AML-193 (cell line): ENCODE measurements at places on chromosomes 3 and 15.

DNA sequence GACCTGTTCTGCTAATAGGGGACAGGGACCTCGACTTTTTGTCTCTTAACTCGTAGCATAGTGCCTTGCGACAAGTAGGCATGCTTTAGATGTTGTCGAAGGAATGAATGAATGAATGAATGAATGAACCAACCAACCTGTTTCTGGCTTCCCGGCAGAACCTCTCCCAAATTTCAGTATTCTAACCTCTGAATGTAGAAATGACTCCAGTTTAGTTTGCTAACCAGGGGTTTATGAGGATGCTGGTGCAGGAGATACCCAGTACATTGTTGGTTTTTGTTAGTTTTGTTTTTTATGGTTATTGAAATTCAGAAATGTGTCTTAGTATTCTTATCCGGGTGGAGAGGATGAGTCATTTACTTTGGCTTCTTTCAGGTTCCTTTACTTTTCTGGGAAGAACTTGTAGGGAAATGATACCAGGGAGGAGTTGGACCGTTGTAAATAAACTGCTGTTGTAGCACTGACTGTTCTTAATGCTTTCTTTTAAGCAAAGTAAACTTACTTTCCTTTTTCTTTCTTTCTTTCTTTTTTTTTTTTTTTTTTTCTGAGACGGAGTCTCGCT is 29.6 kb upstream of the EHHADH start:
- no peak for DNase-seq

- no peak for DNase-seq
Measured at GRCh38 chr3:185561374-185561943, 9.1 kb upstream of the LIPH start.

DNA sequence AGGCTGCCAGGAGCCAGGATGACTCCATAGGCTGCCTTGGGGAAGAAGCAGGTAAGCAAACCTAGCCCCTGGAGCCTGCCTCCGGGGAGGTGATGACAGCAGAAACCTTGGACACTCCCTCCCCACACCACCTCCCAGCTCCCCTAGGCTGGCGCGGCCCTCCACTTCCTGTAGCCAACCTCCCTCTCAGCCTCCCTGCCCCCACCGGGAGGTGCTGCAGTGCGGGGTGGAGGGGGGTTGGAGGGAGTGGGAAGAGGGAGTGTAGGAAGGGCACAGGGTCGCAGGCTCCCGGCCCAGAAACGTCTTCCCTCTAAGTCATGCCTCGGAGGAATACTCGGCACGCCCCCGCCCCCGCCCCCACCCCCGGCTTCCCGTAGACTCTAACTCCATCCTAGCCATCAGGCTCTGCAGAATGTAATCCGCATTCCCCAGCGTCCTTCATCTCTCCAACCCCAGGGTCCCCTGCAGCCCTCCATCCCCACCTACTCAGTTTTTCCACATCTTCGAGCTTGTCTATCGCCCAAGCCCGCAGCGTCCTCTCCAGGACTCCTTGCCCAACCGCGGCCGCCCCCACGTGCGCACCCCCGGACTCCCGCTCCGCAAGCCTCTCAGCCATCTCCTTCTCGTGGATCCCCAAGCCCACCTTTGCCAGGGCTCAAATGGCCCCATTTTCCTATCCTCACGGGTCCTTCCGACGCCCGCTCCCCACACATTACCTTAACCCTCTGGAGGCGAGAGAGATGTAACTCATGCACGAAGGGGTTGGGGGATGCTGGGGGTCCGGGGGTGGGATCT is 528 bp downstream of the LPCAT4 start:
- peak; percentile 16 for DNase-seq

DNA sequence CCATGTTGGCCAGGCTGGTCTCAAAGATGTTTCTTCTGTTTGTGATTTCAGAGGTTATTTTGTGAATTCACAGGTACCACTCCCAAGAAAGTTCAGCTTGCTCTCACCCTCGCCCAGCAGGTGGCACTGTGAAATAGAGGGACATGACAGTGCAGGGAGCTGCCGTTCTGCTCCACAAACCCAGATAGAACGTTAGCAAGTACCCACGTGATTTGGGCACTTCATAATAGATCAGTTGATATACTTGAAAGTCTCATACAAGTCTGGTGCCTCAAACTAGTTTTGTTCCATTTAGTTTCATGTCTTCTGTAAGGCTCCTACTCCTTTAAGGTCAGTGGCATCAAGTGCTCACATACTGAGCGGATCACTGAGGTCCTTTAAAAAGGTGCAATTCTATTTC is 45.5 kb downstream of the FILIP1L start:
- peak; percentile 92 for DNase-seq

DNA sequence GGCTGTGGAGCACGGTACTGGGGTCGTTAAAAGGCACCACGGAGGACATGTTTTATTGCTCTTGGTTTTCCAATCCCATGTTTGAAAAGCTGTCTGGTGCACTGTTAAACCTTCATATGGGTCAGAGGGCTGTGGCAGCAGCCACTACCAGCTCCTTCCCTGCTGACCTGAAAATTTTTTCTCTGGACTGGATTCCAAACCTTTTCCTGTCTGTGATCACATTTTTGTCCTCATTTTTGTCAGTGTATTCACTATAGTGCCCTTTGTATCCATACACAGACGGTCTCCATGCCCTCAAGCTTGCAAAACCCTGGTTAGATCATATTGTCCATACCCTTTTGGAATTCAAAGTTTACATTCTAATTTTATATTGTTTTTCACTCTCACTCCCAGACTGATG is 70.5 kb downstream of the NME9 start:
- no peak for DNase-seq

- DNase-seq = no peak
Measured at GRCh38 chr15:81723113-81723651, 322.6 kb downstream of the MEX3B start.

GRCh38 chr3:191263365-191263764 is 64.3 kb downstream of the OSTN start:
- no peak for DNase-seq

- no peak for DNase-seq
Measured at GRCh38 chr3:99651531-99651930, 13.1 kb downstream of the COL8A1 start.

GRCh38 chr15:76206325-76206976 is 104.8 kb downstream of the ETFA start:
- DNase-seq = no peak

DNA sequence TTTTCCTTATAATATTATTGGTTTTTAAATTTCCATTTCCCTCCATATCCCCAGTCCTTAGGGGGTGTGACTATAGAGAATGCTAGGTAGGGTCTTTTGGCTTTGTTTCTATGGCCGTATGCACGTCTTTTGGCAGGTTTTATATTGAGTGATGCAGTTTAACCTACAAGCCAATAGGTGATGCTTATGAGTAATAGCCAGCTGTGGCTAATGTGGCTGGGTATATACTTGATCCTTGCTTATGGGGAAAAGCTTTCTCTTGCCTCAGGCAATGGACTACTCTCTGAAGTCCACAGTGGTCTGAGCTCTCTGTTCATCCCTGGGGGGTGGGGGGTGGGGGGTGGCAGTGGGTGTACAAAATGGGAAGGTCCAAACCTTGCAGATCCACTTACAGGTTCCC is 223.9 kb downstream of the MFSD1 start:
- no peak for DNase-seq

DNA sequence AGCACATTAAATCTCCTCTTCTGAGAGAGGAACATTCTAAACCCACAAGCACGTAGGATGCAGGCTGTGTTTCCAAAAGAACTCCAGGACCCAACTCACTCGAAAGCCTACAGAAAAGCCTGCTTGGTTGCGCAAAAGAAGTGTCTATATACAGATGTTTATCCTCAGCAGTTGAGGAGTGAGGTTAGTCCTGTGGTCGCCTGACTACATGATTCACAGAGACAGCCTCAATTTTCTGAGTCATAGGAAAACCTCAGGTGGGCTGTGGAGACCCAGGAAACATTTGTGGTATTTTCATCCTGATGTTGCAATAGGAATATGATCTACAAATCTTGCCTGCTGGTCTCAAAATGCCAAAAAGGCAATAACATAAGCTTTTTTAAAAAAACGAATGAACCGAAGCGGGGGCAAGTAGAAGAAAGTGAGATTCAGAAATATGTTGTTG is 183.8 kb upstream of the THRB start:
- peak; percentile 12 for DNase-seq

GRCh38 chr3:46405301-46406019 is 1.4 kb downstream of the CCR5AS start:
- DNase-seq = no peak

- no peak for DNase-seq
Measured at GRCh38 chr3:177887475-177887874, 648.8 kb upstream of the KCNMB2 start.

- peak; percentile 14 for DNase-seq
Measured at GRCh38 chr3:481680-482079, 285.1 kb downstream of the CHL1 start.

- DNase-seq = no peak
Measured at GRCh38 chr3:64061628-64062027, 38.3 kb upstream of the PSMD6 start.

DNA sequence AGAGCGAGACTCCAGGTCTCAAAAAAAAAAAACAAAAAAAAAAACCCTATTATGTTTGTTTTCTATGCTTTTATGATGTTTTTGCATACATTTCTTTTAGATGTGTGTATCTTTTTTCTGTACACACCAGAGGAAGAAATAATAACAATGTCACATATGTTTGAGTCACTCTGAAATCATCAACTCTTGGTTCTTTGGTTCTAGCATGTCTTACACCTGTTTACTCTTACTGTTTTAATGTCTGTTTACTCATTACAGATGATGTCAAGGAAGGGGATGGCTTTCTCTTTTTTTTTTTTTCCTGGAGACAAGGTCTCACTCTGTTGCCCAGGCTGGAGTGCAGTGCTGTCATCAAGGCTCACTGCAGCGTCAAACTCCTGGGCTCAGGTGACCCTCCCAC is 24.1 kb downstream of the RHOA start:
- no peak for DNase-seq

DNA sequence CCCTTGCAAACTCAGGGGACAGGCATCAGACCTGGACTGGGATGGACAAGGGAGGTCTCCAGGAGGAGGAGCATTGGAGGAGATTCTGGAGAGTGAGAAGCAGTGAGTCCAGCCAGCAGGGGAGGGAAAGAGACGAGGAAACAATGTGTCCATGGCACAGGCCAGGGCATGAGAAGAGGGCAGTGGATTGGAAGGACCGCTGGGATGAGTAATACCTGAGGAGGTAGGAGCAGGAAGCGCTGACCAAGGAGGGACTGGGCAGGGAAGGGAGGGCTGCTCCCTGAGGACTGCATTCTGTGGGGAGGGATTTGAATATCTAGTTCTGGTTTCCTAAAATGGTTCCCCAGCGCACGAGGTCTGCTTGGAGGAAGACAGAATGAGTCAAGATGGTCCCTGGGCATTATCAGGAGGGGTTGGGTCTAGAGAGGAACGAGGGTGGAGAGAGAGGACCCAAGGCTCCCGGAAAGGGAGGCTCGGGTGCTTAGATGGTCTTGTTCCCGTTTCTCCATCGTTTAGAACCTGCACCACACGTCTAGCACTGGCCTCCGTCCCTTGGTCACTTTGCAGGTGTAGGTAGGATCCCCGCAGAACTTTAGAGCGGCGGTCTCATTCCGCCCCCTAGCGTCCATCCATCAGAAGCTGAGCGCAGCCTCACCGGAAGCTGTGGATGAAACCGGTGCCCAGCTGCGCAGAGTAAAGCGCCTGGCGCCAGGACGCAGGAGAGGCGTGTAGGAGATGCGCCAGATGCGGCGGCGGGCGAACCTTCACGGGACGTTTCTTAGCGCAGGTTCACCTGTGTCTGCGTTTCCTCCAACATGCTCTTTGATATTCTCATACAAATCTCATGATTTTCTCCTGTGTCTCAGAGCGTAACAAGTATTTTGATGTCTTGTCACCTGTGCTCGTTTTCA is 190.7 kb upstream of the NDN start:
- no peak for DNase-seq

DNA sequence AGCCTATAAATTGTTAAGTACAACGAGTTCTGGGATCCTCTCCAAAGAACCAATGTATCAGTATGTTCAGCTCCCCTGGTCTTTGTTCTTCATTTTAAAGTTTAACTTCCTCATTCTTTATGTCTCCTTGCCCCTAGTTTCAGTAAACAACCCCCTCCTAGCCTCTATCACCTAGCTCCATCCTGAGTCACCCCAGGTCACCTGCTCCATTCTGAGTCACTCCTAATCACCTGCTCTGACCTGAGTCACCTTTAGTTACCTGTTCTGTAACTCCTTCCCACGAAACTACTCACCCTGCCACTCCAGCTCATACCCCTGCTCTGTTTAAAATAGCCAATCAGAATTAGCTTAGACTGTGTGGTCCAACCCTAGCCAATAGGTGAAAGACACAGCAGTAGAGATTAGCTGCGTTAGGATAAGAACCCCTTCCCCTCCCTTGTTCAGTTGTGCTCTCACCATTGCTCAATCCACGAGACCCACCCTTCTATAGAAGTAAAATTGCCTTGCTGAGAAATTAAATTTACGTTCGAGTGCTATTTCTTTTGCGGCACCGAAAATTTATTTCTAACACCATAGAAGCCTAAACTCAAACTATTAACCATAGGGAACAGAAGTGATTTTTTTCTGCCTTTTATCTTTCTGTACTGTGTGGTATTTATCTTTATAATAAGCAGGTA is 245.0 kb upstream of the ADAMTS9 start:
- DNase-seq = no peak

GRCh38 chr3:50163572-50164455 is 8.7 kb downstream of the SEMA3F start:
- DNase-seq = no peak

GRCh38 chr3:32325927-32326326 is 65.7 kb upstream of the CMTM7 start:
- DNase-seq = no peak

GRCh38 chr3:180789774-180790173 is 110.5 kb upstream of the CCDC39 start:
- no peak for DNase-seq

GRCh38 chr3:3615533-3615932 is 183.7 kb upstream of the LRRN1 start:
- no peak for DNase-seq

DNA sequence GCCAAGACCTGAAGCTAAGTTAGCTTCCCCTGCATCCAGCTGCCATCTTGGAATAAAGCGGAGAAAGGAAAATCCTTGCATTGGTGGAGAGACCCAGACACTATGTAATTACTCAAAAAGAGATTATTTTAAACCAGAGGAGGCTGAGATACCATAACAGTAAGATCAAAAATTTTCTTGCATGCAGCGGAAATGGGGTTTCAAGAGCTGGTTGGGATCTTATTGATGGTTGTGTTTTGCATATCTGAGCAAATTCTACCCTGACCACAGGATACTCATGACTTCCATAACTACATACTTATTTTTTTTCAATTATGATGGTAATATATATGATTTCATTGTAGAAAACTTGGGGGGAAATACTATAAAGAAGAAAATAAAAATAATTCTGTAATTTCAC is 17.5 kb downstream of the TMEM158 start:
- DNase-seq = no peak
